Ovary (tissue), 10 donors: ENCODE measurements at places on chromosomes 11 and 22. TPM values are rescaled to one million over a fixed set of nuclear protein-coding genes. Genes with fewer than 3 reads are reported as not detected.

DNA sequence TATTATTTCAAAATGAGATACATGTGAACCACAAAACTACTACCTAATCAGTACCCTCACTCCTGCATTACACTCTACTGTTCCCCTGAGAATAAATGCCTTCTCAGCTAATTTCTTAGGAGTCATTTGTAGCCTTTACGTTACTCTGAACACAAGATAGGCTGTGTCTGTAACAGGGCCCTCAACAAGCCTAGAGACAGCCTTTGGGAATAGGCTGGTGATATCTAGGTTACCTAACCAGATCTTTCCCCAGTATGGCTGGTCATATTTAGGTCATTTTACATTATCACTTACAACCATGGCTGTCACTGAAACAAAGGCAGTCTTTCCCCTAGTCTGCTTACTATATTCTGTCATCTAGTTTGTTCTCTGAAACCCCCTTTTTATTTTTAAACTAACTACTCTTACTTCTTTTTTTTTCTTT is 14.2 kb downstream of the ATM start:
- no peak overlapping the region for H3K27ac ChIP-seq
- H3K27me3 ChIP-seq: no peaks in the 10 kb centered on the region
- no peaks in the 10 kb centered on the region for H3K4me1 ChIP-seq
- no peak for DNase-seq
- H3K36me3 ChIP-seq: no peaks in the 10 kb centered on the region
- H3K4me3 ChIP-seq: no peak overlapping the region

GRCh38 chr22:31185056-31185455 is 25.1 kb downstream of the RNF185 start:
- peaks cover 1% of the 10 kb centered on the region for H3K4me1 ChIP-seq
- H3K4me3 ChIP-seq: no peak overlapping the region
- no peaks in the 10 kb centered on the region for H3K27me3 ChIP-seq
- H3K36me3 ChIP-seq: no peaks in the 10 kb centered on the region
- H3K27ac ChIP-seq: no peak overlapping the region

PATE4 gene
- total RNA-seq: not detected

GRCh38 chr22:46845296-46846149 is 83.1 kb downstream of the TBC1D22A start:
- peak overlapping the region; percentile 8 for H3K4me3 ChIP-seq
- no peaks in the 10 kb centered on the region for H3K27me3 ChIP-seq
- no peak overlapping the region for H3K27ac ChIP-seq
- H3K36me3 ChIP-seq: no peaks in the 10 kb centered on the region
- peak; percentile 57 for DNase-seq

DNA sequence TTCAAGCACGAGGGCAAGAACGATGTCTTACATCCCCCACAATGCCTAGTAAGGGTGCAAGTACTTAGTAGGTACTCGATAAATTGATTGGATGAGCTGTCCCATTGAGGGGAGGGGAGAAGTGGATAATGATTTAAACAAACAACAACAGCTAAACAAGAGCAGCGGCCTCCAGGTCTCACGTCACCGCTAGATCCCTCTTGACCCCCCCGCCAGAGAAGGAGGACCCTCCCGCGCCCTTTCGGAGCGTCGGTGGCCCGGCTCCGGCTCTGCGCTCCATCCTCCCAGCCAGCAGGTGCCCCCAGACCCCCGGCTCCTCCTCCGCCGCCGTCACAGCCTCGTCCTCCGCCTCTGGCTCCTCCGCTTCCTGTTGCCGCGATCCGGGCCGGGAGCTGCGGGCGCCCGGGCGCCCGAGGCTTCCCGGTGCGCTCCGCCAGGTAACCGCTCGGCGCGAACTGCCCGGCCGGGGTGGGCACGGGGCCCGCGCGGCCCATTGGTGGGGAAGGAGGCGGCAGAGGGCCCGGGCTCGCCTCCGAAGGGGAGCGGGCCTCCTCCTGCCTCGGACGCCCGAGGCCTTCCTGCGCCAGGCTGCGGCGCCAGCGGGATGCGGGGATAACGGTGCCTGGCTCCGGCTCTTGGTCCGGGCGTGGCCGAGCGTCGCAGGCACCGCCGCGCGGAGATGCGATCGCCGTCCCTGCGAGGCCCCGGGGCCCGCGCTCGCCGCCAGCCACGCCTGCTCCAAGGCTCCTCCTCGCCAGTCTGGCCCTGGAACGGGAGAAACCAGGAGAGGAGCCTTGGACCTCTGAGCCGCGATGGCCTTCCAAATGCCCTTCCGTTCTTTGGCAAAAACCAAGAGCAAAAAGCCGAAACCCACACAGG is at the start of gene TLCD5:
TSS of gene TLCD5 (plus strand) at position 368 of the 879 bp plus-strand sequence. CDS start 2,143 bp downstream, outside the sequence.
- H3K27me3 ChIP-seq: no peaks in the 10 kb centered on the region
- DNase-seq: peak; percentile 82
- no peaks in the 10 kb centered on the region for H3K36me3 ChIP-seq
- H3K27ac ChIP-seq: peak within 1 kb of the TSS; percentile 78
- H3K4me3 ChIP-seq: peak within 1 kb of the TSS; percentile 80

DNA sequence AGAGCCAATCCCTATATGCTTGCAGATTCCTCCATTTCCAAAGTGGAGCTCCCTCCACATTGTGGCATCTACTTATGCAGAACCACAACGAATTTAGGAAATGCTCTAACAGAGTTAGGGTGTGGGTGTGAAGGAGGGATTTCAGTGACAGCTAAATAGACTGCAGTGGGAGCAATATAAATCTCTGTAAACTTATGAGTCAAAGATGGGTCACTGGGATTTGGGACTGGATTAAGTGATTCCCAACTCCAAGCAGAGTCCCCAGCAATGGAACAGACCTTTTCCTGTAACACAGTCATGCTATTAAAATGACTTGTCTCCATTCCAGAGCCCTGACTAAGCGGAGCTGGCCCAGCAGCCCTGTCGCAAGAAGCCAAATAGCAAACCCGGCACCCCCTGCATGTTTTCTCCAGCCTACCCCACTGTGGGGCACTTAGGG is 36.6 kb downstream of the RPL27A start:
- H3K4me1 ChIP-seq: peaks cover 60% of the 10 kb centered on the region
- H3K4me3 ChIP-seq: no peak overlapping the region
- H3K27me3 ChIP-seq: no peaks in the 10 kb centered on the region
- peak overlapping the region; percentile 81 for H3K27ac ChIP-seq
- peak; percentile 63 for DNase-seq

BTG4 gene
- not detected for total RNA-seq

DNA sequence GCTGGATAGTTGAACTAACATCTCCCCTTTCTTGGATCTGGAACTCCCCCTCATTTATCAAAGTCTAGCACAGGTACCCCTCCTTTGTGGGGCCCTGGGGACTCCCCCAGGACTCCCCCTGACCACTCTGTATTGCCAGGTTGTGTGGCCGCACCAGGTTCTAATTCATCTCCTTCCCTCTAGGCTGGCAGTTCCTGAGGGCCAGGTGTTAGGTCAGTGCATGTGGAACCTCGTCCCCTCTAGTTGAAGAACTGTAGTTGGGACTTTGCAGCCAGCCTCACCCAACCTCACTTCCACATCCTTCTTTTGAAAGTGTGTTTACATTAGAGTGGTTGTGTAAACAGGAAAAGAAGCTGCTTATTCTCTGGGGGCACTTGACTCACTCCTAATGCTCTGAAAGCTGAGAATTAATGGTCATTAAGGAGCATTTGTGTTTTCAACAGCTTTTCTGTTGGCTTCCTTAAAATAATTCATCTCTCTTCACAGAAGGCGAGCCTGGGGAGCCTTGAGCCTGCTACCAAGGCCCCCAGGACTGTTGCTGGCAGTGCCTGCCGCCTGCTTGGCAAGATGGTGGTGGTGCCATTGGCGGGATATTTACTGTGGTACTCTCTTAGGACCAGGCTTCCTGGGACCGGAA is 11.8 kb downstream of the UPB1 start:
- H3K4me3 ChIP-seq: no peak overlapping the region
- H3K27me3 ChIP-seq: no peaks in the 10 kb centered on the region
- H3K27ac ChIP-seq: no peak overlapping the region
- no peaks in the 10 kb centered on the region for H3K36me3 ChIP-seq
- DNase-seq: no peak

ARFIP2 gene
- 70.4 TPM for total RNA-seq

DNA sequence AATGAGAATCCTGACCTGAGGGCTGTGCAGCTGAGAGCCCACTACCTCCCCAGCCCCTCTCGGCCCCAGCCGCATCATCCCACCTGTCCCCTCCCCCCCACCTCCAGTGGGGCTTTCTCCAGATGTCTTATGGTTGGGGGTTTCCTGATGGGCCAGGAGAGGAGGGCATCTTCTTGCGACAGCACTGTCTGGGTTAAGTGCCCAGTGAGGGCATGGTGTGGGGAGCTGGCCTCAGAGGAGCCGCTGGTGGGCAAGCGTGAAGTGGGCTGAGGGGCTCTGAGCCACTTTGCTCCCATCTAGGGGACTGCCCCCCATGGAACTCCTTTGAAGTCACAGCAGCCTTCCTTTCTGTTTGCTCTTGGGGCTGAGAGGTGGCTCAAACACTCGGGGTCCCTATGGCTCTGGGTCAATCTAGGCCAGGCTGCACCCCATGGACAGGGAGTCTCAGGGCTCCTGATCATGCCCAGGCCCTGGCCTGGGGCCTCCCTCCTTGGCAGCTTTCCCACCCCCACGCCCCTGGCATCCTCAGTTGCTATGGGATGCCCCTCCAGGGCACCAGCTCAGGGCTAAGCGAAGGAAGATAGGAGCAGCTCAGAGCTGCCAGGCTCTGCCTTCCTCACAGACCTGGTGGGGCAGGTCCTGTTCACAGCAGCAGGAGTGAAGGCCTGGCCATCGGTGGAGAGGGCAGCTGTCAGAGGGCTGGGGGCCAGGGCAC is 11.0 kb upstream of the MIEF1 start:
- no peak overlapping the region for H3K27ac ChIP-seq
- no peaks in the 10 kb centered on the region for H3K36me3 ChIP-seq
- H3K4me3 ChIP-seq: no peak overlapping the region
- no peaks in the 10 kb centered on the region for H3K27me3 ChIP-seq

GRCh38 chr11:4751201-4751600 is 18.5 kb downstream of the OR51F1 start:
- no peaks in the 10 kb centered on the region for H3K36me3 ChIP-seq
- no peaks in the 10 kb centered on the region for H3K4me1 ChIP-seq
- H3K27ac ChIP-seq: no peak overlapping the region
- no peaks in the 10 kb centered on the region for H3K27me3 ChIP-seq
- no peak for DNase-seq

DNA sequence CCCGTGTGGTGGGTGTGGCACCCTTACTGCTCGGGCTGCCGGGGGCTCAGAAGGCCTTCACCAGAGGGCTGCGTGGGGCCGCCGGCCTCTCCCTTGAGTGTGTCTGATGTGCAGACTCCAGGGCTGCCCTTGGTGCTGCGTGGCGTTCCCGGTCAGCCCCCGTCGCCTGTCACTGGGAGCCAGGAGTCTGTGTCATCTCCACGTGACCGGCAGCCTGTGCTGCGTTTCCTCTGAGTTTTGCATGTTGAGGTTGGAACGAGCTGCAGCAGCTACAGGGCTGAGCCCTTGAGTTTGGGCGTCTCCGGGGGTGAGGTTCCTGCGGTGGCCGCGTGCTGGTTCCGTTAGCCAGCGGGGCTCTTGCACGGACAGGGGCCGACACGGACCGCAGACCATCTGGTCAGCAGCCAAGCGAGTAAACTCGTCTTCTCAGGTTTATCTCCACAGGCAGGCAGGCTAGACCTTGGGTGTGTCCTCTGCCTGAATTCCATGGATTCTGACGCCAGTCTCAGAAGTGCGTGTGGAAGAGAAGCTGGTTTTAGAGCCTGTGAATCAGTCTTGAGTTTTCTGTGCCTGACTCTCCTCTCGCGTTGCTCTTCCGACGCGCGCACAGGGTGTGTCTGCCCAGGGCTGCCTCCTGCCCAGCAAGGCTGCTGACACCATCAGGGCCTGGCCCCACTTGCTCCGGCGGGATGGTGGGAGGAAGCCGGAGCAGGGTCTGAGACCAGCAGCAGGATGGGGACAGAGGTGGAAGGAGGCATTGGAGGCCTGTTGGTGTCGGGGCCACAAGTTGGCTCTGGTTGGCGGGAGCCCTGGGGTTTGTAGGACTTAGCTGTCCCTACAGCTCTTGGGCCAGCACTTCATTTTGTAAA is 10.5 kb downstream of the PTDSS2 start:
- no peaks in the 10 kb centered on the region for H3K36me3 ChIP-seq
- no peaks in the 10 kb centered on the region for H3K27me3 ChIP-seq
- H3K4me3 ChIP-seq: no peak overlapping the region
- no peak for DNase-seq
- H3K27ac ChIP-seq: no peak overlapping the region

GRCh38 chr11:31509051-31509428 is 382 bp downstream of the IMMP1L start:
- H3K27ac ChIP-seq: peak overlapping the region; percentile 81
- H3K4me3 ChIP-seq: peak overlapping the region; percentile 92
- H3K36me3 ChIP-seq: no peaks in the 10 kb centered on the region
- no peak for DNase-seq
- no peaks in the 10 kb centered on the region for H3K27me3 ChIP-seq

DNA sequence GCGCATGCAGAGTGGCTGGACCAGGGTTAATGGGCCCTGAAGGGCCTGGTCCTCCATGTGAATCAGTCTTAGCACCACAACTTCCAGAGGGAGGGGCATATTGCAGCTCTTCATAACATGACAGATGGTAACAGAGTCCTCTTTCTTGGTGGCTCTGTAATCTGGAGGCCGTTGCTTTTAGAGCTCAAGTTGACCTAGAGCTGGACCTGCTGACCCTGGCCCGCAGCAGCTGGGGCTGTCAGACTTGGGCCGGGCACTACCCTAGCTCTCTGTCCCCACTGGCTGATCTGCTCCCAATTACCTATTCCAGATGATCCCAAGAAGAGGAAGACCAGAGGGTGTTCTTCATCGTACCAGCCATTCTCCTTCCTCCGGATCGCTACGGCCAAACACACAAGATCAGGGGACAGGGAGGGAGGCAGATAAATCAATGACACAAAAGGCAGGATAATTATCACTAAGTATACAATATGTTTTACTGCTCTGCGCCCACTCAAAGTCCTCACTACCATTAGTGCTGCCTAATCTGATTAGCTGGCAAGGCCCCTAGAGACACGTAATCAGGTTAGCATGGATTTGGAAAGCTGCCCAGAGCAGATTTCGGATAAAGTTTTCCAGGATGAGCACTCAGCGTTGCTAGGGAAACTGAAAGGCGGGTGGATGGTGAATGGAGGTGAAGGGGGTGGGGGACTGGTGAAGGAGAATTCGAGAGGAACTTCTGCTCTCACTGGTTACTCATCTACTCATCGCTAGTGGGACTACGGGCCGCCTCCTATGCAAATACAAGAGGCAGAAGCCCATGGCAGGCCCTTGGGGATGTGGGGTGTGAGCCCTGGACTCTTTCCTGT is 64.5 kb upstream of the PHOX2A start:
- no peaks in the 10 kb centered on the region for H3K4me1 ChIP-seq
- no peak for DNase-seq
- no peaks in the 10 kb centered on the region for H3K27me3 ChIP-seq
- H3K36me3 ChIP-seq: no peaks in the 10 kb centered on the region
- H3K27ac ChIP-seq: no peak overlapping the region
